ENCODE measurements at places on chromosomes 5 and 9. TPM values are rescaled to one million over a fixed set of nuclear protein-coding genes. Genes with fewer than 3 reads are reported as not detected.

DNA sequence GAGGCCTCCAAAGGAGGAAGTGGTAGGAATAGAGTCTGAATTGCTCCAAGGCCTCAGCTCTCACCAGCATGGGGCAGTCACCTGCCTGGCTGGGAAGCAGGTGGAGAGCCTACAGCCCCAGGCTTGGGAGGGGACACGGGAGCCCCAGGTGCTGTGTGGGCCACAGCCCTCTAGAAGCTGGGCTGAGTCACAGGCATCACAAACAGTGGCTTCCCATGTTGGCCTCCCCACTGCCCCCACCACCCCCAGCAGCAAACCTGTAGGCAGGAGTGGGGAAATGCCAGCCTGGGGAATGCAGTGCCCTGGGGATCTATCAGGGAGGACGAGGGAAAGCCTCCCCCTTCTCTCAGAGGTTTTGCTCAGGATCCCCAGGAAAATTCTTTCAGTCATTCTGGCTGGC, 309.6 kb downstream of the SLIT3 start:
- H3K4me3 ChIP-seq: no peak overlapping the region
- DNase-seq: no peak
- H3K36me3 ChIP-seq: no peaks in the 10 kb centered on the region
- H3K4me1 ChIP-seq: no peaks in the 10 kb centered on the region
- no peaks in the 10 kb centered on the region for H3K27me3 ChIP-seq

- H3K36me3 ChIP-seq: no peaks in the 10 kb centered on the region
- peaks cover 12% of the 10 kb centered on the region for H3K4me1 ChIP-seq
- no peak for DNase-seq
- no peak overlapping the region for H3K4me3 ChIP-seq
- no peak overlapping the region for H3K27ac ChIP-seq
- peaks cover 2% of the 10 kb centered on the region for H3K27me3 ChIP-seq
Observed at GRCh38 chr9:96137671-96138429, 164.1 kb downstream of the HSD17B3 start.

LHX3 gene
- total RNA-seq: not detected

GRCh38 chr5:41392016-41392415, 118.4 kb downstream of the PLCXD3 start:
- DNase-seq: no peak
- H3K4me3 ChIP-seq: no peak overlapping the region
- no peaks in the 10 kb centered on the region for H3K4me1 ChIP-seq
- H3K27me3 ChIP-seq: no peaks in the 10 kb centered on the region
- no peaks in the 10 kb centered on the region for H3K36me3 ChIP-seq

DNA sequence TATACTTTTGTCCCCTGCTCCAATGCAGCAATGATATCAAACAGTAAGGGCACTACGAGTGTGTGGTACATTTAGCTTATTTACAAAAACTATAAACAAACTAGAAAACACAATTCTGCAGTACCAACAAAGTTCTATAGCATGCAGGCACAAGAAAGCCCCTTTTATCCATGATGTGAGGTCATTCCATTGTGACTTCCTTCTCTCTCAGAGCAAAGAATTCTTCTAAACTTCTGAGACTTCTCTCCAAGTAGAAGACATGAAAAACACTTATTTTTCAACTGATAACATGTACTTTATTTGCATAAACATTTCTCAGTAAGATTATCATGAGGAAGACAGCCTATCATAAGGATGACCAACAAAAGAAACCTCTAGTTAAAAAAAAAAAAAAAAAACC, 569.8 kb downstream of the TLE1 start:
- H3K4me1 ChIP-seq: no peaks in the 10 kb centered on the region
- no peaks in the 10 kb centered on the region for H3K36me3 ChIP-seq
- H3K4me3 ChIP-seq: no peak overlapping the region
- H3K27ac ChIP-seq: no peak overlapping the region
- no peak for DNase-seq

DNA sequence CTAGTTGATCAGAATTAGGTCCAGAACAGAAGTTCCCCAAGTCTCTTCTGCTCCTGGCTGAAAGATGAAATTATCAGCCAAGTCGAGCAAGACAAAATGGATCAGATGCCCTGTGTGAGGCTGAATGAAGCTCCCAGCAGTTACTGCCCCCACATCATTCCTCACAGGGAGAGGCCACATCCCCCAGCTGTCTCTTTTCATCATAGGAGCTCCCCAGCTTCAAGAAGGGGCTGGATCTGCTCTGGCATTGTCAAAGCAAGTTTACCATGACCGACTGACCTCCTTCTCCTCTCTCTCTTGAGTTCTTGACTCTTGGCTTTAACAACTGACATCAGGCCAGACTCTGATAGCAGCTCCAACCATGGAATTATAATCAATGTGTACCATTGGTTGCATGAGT, 133.3 kb upstream of the RAD23B start:
- no peaks in the 10 kb centered on the region for H3K4me1 ChIP-seq
- H3K36me3 ChIP-seq: no peaks in the 10 kb centered on the region
- H3K27me3 ChIP-seq: no peaks in the 10 kb centered on the region
- no peak overlapping the region for H3K27ac ChIP-seq
- no peak overlapping the region for H3K4me3 ChIP-seq
